Effector memory CD4-positive, alpha-beta T cell (primary cell): ENCODE measurements at places on chromosomes 5 and 9.

GRCh38 chr5:4245511-4245910 lies 649.9 kb downstream of the IRX1 start:
- no peak for DNase-seq

- no peak for DNase-seq
Measured at GRCh38 chr9:112725961-112726360, 8.0 kb upstream of the INIP start.

- DNase-seq: no peak
Measured at GRCh38 chr5:93055971-93056370, 525.0 kb downstream of the NR2F1-AS1 start.

GRCh38 chr5:89282554-89283510 lies 399.8 kb upstream of the MEF2C start:
- no peak for DNase-seq

DNA sequence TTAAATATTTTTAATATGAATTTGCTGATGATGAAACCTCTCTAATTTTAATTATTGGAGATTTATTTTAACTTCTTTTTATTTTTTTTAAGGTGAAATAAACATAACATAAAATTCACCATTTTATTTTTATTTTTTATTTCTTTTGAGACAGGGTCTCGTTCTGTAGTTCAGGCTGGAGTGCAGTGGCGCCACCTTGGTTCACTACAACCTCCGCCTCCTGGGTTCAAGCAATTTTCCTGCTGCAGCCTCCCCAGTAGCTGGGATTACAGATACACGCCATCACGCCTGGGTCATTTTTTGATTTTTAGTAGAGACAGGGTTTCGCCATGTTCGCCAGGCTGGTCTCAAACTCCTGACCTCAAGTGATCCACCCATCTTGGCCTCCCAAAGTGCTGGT lies 402.9 kb downstream of the PRR16 start:
- DNase-seq: no peak

GRCh38 chr5:74304536-74304935 lies 336.0 kb downstream of the ENC1 start:
- DNase-seq: no peak

DNA sequence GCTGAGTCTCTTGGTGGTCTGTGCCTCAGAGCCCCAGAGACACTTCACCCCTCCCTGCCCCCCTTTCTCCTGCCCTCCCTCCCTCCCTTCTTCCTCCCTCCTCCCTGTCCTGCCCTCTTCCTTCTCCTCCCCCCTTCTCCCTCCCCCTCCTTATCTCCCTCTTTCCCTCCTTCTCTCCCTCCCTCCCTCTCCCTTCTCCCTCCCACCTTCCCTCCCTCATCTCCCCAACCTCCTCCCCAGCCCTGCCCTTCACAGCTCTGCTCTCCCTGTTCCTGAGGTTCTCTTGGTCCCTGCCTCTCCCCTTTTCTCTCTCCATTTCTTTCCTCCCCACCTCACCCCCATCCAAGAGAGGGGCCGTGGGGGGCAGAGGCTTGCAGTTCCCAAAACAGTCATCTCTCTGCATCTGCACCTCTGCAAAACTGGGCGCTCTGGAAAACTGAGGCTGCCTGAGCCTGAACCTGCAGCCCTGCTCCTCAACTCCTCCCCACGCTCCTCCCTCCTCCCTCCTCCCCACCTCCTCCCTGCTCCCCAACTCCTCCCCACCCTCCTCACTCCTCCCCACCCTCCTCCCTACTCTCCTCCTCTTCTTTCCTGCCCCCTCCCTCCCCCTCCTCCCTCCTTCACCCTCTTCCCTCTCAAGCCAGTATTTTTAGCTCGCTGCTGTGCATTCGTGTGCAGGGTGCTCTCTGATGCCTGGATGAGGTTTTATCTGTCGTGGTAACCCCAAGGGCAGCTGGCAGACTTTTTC lies 219.1 kb downstream of the C9orf50 start:
- DNase-seq: no peak

DNA sequence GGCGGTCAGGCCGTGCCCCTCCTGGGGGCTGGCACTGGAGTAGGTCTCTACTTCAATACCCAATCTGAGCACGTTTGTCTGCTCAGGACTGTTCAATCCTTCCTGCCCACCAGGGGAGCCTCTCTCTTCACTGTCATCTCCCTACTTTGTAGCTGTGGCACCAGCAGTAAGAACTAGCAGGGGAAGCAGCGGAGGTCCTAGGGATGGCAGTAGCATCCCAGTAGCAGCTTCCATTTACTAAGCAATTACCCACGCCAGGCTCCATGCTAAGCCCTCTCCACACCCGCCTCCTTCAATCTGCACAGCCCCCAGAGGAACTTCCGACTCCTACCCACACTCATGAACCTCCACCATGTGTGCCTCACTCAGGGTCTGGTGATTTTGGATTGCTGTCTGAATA lies 31.7 kb downstream of the FSTL4 start:
- DNase-seq: no peak

DNA sequence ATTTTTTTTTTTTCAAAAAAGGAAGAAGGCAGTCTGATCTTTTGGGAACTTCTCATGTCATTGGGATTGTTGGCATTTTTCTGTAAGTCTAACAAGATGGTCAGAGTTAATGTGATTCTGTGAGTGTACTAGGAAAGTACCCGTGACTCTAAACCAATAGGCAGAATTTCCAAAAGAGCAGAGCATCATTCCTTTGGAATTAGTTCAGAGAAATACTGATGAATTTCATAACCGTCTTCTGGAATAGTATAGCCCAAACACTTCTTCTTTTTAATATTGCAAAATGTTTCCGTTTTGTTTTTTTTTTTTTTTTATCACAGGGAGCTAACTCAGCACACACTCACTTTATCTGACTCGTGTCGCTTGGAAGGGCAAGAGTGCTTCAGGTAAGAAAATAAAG lies 407.4 kb downstream of the DTWD2 start:
- DNase-seq: no peak

DNA sequence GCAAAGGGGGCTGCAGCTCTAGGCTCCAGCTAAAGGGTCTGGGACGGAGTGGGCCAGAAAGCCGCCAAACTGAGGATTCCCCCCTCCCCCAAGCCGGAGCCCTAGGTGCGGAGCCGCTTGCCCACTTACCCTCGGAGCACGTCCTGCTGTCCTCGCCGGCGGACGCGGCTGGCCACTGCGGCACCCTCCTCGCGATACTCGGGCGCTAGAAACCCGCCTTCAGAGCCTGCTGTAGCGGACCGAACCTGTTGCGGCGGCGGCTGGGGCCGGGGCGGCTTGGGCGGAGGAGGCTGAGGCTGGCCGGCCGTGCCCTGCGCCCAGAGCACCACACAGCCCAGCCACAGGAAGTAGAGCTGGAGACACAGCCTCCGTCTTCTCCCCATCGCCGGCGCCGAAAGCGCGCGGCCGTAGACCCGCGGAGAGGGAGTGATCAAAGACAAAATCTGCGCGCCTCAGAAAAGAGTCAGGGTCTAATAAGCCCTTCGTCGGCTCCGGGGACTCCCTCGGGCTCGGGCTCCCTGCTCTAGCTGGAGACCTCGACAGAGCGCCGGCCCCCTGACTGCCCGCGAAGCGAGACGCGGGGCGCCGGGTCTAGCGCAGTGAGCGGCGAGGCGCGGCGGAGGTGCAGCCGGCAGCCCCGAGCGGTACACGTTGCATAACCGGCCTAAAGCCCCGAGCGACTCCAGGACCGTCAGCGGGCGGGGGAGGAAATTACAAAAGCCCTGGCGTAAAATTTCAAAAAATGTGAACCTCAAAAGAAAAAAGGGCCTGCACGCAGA lies 635 bp downstream of the FBN2 start:
- no peak for DNase-seq

DNA sequence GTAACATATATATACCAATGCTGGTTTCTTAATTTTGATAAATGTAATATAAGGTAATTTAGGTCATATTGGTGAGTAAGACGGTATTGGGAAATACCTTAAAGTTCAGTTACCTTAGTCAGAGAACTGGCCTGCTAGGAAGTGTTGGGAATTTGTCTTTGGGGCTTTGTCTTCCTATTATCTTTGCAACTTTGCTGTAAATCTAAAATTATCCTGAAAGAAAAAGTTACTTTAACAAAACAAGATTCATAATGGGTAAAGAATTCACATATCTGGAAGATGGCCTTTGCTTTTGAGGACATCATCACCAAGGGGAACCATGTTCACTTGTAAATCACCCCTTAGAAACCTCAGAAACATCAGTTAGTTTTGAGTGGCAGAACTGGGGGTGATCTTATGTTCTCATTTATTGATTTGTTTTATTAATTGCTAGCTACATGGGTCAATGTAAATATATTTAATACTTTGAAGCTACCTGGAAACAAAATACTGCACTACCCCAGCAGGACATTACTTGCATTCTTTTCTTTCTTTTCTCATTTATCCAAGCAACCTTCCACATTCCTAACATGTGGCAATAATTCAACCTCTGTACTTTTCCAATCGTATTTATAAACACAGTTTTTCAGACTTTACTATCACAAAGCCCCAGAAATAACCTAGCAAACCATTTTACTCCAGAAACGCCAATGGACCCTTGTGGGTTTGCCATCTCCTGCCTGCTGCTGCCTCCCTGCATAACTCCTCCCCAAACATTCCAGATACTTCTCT lies 41.4 kb downstream of the GLIS3 start:
- no peak for DNase-seq

- DNase-seq: peak; percentile 73
Measured at GRCh38 chr9:127608104-127608966, 3.7 kb upstream of the STXBP1 start.

DNA sequence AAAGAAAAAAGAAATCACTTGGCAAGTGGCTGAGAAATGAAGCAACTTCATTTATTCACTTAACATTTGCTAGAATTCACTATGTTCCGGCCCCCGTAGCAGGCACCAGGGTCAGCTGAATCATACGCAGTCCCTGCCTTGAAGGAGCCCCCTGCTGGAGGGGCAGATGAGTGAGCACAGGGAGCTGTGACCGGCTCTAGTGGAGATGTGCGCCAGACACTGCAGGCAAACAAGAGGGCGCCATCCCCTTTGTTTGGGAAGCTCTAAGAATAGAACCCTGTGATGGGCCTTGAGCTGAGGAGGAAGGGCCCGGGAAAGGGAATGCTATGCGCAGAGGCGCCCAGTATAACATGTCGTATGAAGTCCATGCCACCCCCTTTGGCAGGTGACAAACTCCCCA lies 20.2 kb upstream of the RPL26L1 start:
- DNase-seq: no peak

DNA sequence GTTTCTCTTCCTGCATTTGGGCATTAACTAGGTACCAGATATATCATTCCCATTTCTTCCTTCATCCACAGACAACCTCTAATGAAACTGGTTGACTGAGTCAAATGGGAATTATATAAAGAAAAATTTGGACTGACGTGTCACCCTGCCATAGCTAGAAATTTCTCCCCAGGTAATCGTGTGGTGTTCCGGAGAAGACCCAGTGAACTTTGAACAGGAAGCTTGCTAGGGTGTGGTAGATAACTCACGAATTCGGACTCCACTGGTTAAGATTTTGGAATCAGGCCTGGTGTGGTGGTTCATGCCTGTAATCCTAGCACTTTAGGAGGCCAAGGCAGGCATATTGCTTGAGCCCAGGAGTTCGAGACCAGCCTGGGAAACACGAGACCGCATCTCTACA lies 114.3 kb upstream of the OTULINL start:
- no peak for DNase-seq

DNA sequence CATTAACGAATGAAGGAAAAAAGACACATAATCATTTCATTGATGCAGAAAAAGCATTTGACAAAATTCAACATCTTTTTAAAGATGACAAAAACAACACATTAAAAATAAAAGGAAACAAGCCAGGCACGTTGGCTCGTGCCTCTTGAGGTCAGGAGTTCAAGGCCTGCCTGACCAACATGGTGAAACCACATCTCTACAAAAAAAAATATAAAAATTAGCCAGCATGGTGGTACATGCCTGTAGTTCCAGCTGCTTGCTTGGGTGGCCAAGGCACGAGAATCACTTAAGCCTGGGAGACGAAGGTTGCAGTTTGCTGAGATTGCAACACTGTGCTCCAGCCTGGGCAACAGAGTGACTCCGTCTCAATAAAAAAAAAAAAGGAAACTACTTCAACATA lies 77.0 kb downstream of the ERCC6L2 start:
- no peak for DNase-seq

DNA sequence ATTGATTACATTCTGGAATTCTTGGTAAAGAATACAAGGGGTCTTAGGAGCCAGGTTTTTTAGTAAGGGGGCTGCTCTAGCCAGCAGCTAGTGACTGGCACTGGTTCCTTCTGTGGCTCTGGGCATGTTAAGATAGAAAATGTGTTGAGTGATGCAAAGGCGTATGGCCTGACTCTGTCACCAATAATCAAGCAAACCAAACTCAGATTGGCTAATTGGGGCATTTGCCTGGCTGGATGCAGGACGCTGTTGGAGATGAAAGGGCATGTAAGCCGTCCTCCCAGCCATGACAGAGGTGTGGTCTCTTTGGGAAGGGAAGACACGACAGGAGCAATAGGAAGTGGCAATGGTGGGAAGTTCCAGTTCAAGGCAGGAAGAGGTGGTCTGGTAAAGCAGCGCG lies 87.6 kb upstream of the CTSL start:
- DNase-seq: no peak

DNA sequence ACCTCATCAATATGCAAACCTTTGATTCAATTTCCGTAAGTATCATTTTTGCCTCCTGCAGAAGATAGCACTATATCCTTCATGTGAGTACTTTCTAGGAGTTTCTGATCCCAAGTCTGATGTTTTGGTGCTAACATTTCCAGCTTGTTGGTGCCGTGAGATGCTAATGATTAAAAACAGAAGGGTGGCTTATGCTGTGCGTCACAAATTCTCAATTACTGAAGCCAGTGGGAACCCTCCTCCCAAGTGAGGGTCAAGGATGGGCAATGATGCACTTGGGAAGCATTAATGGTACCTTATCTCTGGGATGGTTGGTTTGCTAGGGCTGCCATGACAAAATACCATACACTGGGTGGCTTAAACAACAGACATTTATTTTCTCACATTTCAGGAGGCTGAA lies 123.0 kb downstream of the FOXD1 start:
- no peak for DNase-seq

DNA sequence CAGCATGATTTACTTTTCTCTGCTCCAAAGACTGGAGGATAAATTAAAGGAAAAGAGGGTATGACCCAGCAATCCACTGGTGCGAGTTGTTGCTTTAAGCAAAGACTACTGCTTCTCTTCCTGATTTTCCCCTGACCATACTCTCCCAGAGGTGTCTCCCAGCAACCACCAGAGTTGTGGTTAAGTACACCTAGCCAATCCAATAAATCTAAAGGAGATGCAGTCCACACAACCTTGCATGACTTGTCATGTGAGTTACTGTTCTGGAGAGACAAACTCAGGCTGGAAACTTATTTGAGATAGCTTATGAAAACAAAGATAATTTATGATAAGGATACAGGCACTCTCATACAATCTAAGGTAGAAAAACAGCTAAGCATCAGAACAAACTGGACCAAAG lies 11.9 kb downstream of the TMC1 start:
- no peak for DNase-seq

GRCh38 chr9:37970301-37971107 lies 66.6 kb upstream of the SLC25A51 start:
- no peak for DNase-seq

GRCh38 chr5:21152611-21153010 lies 1164.6 kb upstream of the CDH18 start:
- no peak for DNase-seq

DNA sequence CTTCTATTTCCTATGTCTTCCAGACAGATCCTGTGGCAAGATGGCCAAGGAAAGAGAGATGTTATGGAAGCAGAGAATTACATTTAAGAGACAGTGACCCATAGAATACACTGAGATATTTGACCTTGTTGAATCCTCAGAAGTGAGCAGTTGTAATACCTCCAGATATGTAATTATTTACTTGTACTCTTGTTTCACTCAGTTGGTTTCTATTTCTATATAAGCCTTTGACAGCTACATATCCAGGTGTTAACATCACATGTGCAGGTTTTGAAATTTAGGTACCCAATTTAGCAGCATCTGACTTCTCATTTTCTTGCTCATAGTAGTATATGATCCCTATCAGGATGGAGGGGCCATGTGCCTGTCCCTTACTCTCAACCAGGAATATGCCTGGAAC lies 269.5 kb downstream of the CD180 start:
- DNase-seq: no peak
